ENCODE measurements at places on chromosomes 16 and 17. TPM values are rescaled to one million over a fixed set of nuclear protein-coding genes. Genes with fewer than 3 reads are reported as not detected.
A peak's percentile ranks its signal among the peaks of the same experiment; 100 is the strongest.

GRCh38 chr16:12403746-12404658 lies 399.7 kb downstream of the CPPED1 start:
- H3K4me1 ChIP-seq = no peaks in the 10 kb centered on the region
- no peak for ATAC-seq
- no peak overlapping the region for H3K4me3 ChIP-seq
- H3K27me3 ChIP-seq = no peaks in the 10 kb centered on the region
- no peak overlapping the region for H3K27ac ChIP-seq

GDPD3 gene
- total RNA-seq = 1.1 TPM

SRR gene
- 13.7 TPM for total RNA-seq

SLC38A8 gene
- total RNA-seq = not detected

DNA sequence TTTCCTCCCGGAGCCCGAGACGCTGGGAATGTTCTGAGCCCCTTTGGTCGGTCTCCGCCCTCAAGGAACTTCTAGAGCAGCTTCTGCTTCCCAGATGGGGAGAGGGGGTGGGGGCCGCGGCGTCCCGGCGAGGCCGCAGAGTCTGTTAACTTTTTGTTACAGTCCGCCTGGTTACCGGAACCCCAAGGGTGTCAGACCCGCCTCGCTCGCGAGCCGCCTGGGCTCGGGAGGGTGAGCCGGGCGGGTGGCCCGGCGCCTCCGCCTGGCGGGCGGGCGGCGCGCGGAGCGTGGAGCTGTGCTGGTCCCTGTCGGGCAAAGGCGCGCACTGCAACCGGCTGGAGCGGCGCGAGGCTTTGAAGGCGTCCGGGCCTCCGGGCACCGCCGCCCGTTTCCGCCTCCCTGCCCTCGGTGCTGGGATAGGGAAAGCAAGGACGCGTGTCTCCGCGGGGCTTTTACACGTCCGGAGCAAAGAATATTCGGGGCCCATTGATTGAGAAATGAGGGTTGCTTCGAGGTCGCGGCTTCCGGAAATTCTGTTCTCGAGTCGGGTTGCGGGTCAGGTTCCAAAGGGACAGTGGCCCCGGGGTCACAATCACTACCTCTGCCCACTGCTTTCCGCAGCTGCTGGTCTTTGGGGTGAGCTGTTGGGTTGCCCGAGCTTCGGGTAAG lies 1.7 kb downstream of the HS3ST3B1 start:
- no peaks in the 10 kb centered on the region for H3K4me1 ChIP-seq
- H3K27me3 ChIP-seq = peaks cover 87% of the 10 kb centered on the region
- H3K27ac ChIP-seq = peak overlapping the region; percentile 85
- H3K4me3 ChIP-seq = peak overlapping the region; percentile 37
- ATAC-seq = peak; percentile 66
- H3K36me3 ChIP-seq = no peaks in the 10 kb centered on the region

RANGRF gene
- total RNA-seq = 28.7 TPM

DNA sequence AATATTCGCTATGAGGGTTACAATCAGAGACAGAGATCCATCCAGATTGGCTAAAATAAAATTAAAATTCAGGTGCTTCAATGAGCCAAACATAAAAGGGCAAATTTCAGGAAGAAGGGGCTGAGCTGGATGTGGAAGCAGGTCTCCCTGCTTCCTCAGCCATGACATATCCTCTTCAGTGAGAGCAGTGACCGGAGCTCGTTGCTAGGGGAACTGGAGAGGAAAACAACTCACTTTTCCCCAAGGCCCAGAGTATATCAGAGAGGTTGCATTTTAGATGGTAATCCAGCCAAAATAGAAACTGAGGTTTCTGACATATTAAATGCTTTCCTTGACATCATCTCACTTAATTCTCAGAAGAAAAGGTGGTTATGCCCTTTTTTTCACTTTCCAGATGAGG lies 503.5 kb downstream of the HS3ST4 start:
- no peaks in the 10 kb centered on the region for H3K27me3 ChIP-seq
- H3K4me3 ChIP-seq = no peak overlapping the region
- no peaks in the 10 kb centered on the region for H3K36me3 ChIP-seq
- H3K27ac ChIP-seq = no peak overlapping the region

- peaks cover 45% of the 10 kb centered on the region for H3K27me3 ChIP-seq
- no peak for ATAC-seq
- H3K27ac ChIP-seq = no peak overlapping the region
- H3K36me3 ChIP-seq = no peaks in the 10 kb centered on the region
- H3K4me1 ChIP-seq = no peaks in the 10 kb centered on the region
These were observed 314.3 kb downstream of the C16orf95 start for GRCh38 chr16:87002717-87003413.

- peak overlapping the region; percentile 4 for H3K27ac ChIP-seq
- peak overlapping the region; percentile 42 for H3K4me3 ChIP-seq
- no peaks in the 10 kb centered on the region for H3K4me1 ChIP-seq
- peaks cover 22% of the 10 kb centered on the region for H3K27me3 ChIP-seq
These were observed 1.8 kb downstream of the C16orf54 start for GRCh38 chr16:29743827-29744531.

DNA sequence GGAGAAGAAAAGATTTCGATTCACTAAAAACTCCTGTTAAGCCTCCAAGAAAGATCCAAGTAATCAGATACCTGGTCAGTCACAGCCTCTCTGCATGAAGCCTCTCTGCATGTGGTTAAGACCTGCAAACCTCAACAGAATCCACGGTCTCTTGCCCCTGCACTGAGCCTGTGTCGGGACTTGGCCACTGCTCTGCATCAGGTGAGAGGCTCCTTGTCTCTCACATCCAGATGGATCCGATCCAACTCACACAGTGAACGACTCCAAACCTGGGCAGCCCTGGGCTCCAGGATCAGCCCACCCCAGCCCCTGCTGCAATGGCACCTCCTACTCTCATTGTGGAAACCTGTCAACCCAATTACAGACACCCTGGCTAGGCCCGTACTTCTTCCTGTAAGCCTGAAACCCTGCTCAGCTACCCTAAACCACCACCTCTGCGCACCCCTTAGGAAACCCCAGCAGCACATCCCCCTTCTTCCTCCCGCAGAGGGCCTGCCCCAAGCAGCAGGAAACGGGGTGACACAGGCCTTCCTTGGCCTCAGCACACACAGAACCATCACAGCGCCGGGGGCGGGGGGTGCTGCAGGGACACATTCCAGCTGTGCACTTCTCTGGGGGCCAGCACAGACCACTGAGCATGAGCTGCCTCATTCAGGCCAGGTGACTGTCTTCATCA lies 129.5 kb downstream of the ANKRD11 start:
- no peak for ATAC-seq
- no peaks in the 10 kb centered on the region for H3K36me3 ChIP-seq
- no peak overlapping the region for H3K4me3 ChIP-seq
- peaks cover 92% of the 10 kb centered on the region for H3K4me1 ChIP-seq
- no peaks in the 10 kb centered on the region for H3K27me3 ChIP-seq

GRCh38 chr16:11585460-11586377 lies 1.0 kb downstream of the LITAF start:
- no peaks in the 10 kb centered on the region for H3K27me3 ChIP-seq
- peak; percentile 16 for ATAC-seq
- peak overlapping the region; percentile 95 for H3K4me3 ChIP-seq
- peak overlapping the region; percentile 95 for H3K27ac ChIP-seq
- H3K4me1 ChIP-seq = no peaks in the 10 kb centered on the region

DNA sequence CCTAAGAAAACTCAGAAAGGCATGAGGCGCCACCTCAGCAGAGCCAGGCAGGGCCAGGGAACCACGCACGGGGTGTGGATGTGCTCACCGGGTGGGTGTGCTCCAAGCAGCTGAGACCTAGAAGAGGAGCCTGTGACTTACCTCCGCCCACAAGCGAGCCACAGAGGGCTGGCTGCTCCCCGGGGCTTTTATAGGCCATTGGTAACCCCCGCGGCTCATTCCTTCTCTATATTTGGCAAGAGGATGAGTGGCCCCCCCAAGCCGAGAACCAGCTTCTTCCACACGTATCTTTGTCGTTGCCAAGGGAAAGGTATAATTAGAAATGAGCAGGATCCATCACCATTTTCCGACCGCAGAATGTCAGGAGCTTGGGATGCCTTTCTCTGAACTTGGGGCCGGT lies at the start of gene MYH3:
Gene MYH3, minus strand, starts transcription at position 162 of the 400 bp plus-strand sequence. CDS start 2,245 bp downstream, outside the sequence.
- no peak for ATAC-seq
- H3K27me3 ChIP-seq = no peaks in the 10 kb centered on the region
- no peaks in the 10 kb centered on the region for H3K4me1 ChIP-seq
- no peak within 1 kb of the TSS for H3K4me3 ChIP-seq
- no peak within 1 kb of the TSS for H3K27ac ChIP-seq

IRX3 gene
- total RNA-seq = 0.77 TPM

GRCh38 chr16:23355106-23355670 lies 53.1 kb downstream of the SCNN1B start:
- ATAC-seq = no peak
- H3K27me3 ChIP-seq = peaks cover 18% of the 10 kb centered on the region
- no peaks in the 10 kb centered on the region for H3K4me1 ChIP-seq
- H3K4me3 ChIP-seq = no peak overlapping the region
- no peaks in the 10 kb centered on the region for H3K36me3 ChIP-seq

DNA sequence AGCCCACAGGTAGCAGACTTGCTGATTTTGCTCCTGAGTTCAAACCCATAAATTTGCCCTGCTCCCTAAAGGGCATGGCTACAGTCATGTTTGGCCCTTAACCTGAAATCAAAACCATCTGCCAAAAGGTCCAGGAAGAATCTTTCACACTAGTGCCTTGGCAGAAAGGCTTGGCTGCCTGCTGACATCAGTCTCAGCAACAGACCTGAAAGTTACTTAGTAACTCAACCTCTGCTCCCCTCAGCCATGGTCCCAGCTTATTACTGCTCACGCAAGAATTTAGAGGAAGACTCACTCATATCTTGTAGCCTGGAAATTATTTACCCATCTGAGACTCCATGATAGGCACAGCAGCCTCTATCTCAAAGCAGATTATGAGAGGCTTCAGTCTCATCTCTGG lies 98.0 kb upstream of the KIF2B start:
- H3K27me3 ChIP-seq = no peaks in the 10 kb centered on the region
- H3K4me1 ChIP-seq = no peaks in the 10 kb centered on the region
- no peak overlapping the region for H3K27ac ChIP-seq
- H3K4me3 ChIP-seq = no peak overlapping the region
- H3K36me3 ChIP-seq = no peaks in the 10 kb centered on the region
- ATAC-seq = no peak

DNA sequence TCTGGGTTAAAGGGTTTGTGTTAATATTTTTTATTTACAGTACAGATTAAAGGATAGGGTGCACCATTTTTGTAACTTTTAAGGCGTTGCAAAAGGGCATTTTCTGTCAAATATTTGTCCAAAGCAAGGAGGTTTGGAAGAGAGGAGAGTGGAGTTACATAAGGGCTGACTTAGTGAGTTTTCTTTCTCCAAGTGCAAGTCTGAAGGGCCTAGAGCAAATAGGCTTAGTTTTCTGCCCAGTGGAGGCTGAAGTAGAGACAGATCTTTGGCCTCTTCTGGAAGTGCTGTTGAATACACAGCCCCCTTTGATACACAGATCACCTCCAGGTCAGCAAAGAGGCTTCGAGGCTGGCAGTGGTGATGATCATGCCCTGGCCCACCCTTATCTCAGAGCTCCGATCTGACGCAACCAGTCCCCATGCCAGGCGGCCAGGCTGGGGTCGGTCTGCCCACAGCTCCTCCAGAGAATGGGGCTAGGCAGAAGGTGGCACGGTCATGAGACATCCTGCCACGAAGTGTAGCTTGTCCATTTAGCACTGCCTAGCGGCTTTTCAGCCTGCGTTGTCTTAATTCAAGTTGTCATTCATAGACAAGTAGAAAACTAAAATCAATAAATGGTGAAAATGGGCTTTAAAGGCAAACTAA lies 79.5 kb upstream of the IRX3 start:
- H3K4me3 ChIP-seq = no peak overlapping the region
- H3K27me3 ChIP-seq = peaks cover 58% of the 10 kb centered on the region
- no peaks in the 10 kb centered on the region for H3K4me1 ChIP-seq
- no peak overlapping the region for H3K27ac ChIP-seq
- H3K36me3 ChIP-seq = no peaks in the 10 kb centered on the region

DNA sequence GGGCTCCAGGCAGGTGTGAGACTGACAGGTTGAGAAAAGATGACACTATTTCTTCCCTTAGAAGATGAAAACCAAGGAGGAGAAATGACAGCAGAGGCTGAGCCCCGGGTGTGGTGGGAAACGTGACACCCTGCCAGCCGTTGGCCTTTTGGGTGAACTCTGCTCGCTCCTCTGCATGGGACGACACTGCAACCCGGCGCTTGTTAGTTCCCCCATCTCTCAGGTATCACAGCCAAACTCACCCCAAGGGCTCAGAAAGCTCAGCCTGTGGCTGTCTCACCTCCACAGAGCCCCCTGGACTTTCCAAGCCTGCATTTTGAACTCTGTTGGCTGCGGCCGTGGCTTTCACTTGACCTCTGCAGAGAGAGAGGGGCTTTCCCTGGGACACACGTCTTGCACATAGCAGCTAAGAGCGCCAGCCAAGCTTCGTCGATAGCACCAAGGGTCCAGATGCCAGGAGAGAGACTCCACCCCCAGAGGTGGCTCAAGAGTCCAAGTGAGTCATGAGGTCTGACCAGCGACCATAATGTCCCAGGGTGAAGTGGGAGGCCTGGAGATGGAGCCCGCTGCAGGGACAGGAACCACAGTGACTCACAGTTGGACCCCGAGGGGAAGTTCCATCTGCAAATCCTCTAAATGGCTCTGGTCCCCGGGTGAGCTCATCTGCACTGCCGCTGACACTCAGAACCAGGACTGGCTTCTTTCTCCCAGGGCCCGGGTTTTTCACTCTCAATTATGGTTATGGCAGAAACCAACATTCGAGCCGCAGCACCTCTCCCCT lies 301.9 kb downstream of the SOX9 start:
- peaks cover 5% of the 10 kb centered on the region for H3K27me3 ChIP-seq
- H3K36me3 ChIP-seq = no peaks in the 10 kb centered on the region
- no peak overlapping the region for H3K27ac ChIP-seq
- peak; percentile 41 for ATAC-seq

- no peak overlapping the region for H3K4me3 ChIP-seq
- no peak for ATAC-seq
- H3K4me1 ChIP-seq = no peaks in the 10 kb centered on the region
- no peaks in the 10 kb centered on the region for H3K27me3 ChIP-seq
- no peaks in the 10 kb centered on the region for H3K36me3 ChIP-seq
- no peak overlapping the region for H3K27ac ChIP-seq
These were observed 307.1 kb downstream of the SNX29 start for GRCh38 chr16:12283596-12283995.

DNA sequence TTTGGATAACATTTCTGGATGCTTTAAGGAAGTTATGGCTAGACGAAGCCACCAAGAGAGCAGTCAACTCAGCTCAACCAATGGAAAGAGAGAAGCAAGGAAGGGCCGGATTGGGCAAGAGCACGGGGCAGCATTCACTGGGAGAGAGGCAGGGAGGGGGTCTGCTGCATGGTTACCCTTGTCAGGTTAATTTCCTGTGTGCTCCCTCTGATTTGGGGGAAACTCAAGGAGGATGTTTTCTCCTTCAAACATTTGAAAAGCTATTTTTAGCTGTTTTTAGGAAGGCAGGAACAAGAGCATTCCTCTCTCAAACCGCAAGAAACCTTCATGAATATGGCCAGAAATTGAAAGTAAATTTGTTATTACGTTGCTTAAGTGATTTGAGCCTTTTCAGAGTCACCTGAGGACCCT lies 118.5 kb upstream of the ZFHX3 start:
- no peaks in the 10 kb centered on the region for H3K27me3 ChIP-seq
- peak; percentile 65 for ATAC-seq
- H3K36me3 ChIP-seq = no peaks in the 10 kb centered on the region
- H3K27ac ChIP-seq = peak overlapping the region; percentile 64
- H3K4me1 ChIP-seq = no peaks in the 10 kb centered on the region

- no peak overlapping the region for H3K4me3 ChIP-seq
- peaks cover 4% of the 10 kb centered on the region for H3K27me3 ChIP-seq
- no peak overlapping the region for H3K27ac ChIP-seq
- H3K36me3 ChIP-seq = no peaks in the 10 kb centered on the region
- no peak for ATAC-seq
- no peaks in the 10 kb centered on the region for H3K4me1 ChIP-seq
These were observed 62.3 kb upstream of the MAF start for GRCh38 chr16:79662669-79663313.

CDIP1 gene
- 13.2 TPM for total RNA-seq

All from gastroesophageal sphincter (tissue), 4 donors.